Stimulated activated CD4-positive, alpha-beta T cell treated with anti-CD3 and anti-CD28 coated beads, Interleukin-15, amount 100 ng/mL, for 1 hour (primary cell): ENCODE measurements at places on chromosomes 12 and 14.

DNA sequence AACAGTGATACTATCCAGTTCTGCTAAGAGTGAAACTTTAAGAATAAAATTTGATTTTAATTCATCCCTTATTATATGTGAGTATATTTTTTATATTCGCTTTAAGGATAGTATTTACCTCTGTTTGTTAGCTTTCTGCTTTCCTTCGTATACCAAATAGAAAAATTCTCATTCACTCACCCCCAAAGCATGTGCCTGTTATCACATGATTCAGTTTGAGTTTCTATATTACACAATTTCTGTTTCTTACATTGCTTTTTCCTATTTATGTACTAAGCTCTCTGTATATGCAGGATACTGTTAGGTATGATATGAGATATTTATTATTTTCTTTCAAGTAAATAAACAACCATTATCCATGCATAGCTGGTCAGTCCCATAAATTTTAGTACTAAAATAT is 275.2 kb downstream of the FBXL14 start:
- no peak for DNase-seq

DNA sequence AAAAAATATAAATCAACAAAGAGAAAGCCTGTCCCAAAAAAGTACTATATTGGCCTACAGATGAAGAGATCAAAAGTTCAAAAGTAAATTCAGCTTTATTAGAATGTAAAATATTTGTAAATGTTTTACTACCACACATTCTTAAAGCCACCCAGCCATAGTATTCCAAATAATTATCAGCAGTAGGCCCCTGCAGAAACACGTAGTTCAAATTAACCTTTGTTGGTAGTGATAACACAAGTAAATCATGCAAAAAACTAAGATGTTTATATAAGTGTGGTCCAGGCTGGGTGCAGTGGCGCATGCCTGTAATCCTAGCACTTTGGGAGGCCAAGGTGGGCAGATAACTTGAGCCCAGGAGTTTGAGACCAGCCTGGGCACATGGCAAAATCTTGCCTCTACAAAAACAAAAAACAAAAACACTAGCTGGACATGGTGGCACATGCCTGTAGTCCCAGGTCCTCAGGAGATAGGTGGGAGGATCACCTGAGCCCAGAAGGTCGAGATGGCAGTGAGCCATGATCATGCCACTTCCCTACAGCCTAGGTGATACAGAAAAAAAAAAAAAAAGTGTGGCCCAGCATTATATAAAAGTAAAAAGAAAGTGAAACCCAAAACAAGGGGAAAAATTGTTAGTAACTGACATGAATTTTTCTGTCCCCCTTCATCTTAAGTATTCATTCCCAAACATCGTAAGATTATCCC is 17.9 kb downstream of the SPTLC2 start:
- DNase-seq = no peak

- DNase-seq = no peak
Observed at GRCh38 chr14:92451245-92451644, 62.3 kb upstream of the RIN3 start.

DNA sequence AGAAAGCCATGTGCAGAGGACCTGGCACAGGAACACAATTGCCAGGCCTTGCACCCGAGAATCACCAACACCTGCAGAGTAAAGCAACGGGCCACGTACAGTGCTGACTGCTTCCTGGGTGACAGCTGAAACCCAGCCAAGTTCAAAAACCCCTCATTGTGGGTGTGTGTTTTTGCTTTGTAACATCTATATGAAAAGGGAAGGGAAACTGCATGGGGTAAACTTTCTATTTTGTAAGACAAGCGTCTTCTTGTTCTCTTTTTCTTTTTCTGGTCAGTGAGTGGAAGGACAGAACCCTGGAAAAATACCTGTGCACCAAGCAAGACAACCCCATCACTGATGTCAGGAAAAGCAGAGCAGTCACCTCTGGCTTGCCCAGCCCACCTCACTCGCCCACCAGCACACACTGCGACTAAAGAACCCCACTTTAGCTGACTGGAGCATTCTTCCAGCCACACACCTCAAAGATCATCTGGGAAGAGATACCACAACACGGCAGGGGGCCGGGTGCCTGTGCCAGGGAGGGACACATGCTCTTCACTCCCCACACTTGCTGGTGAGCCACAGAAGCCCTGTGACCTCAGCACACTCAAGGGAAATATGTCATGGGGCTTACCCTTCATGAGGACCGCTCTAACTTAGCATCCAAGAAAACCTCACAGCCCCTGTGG is 172.3 kb downstream of the NDUFA12 start:
- DNase-seq = no peak

DNA sequence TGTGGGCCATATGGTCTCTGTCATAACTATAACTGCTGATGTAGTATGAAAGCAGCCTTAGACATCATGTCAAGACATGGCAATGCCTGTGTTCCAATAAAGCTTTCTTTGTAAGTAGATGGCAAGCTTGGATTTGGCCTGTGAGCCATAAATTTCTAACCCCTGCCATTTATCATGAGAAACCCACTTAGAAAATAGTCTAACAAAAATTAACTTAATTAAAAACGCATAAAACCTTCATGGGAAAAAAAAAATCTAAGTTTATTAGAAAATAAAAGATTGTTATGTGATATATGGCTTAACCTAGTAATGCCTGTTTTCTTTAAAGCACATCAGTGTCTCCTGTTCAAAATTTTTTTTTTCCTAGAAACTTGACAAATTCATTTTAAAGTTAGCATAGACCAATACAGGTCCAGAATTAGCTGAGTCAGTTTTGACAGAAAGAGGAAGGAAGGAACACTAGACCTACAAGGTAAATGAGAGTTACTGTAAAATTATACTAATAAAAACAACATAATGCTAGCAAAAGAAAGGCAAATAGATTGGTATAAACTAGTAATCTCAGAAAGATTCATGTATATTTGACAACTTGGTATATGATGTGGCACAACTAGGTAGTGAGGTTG is 68.2 kb downstream of the USP15 start:
- DNase-seq = no peak

- no peak for DNase-seq
Observed at GRCh38 chr14:106309423-106309822, 783.0 kb downstream of the TMEM121 start.

DNA sequence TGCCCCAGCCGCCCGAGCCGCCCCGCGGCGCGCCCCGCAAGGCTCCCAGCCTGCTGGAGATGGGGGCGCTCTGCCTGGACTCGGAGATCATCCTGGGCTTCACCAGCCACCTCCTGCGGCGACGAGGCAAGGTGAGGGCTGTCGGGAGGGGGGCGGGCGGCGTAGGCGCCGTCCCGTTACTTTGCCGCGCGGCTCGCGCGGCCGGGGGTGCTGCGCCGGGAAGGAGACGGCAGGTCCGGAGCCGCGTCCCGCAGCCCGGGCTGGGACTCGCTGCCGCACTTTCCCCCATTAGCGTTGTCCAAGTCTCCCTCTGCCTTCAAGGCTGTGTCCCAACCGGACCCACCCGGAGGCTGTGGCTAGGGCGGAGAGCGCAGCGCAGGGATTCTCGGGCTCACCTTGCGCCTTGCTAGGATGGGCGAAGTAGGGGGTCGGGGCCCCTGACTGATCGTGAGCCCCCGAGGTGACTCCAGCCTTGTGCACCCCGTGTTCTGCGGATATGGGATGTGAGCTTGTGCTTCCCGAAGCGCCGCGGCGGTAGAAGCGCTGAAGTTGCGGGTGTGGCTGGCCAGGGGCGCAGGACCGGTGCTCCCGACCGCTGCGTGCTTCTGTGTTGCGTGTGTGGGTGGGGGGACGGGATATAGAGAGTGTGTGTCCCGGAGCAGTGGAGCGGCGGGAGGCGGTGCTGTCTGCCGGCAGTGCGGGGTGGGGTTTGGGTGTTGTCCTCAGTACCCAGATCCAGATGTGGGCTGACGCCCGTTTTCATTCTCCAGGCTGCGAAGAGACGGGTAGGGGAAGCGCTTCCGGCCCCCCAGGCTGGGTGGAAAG is 1.7 kb upstream of the KIF26A start:
- no peak for DNase-seq

DNA sequence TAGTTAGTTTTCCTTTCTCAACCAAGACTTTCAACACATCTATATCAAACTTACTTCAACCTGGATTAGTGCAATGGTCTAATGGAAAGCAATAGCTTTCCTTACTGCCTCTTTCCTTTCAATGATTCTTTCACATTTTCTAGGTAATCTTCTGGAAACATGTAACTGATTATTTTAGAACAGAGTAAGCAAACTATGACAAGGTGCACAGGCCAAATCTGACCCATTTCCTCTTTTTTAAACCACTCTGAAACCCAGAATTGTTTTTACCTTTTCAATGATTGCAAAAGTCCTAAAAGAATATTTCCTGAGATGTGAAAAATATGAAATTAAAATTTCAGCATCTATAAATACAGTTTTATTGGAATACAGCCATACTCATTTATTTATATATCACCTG is 81.6 kb upstream of the TMTC2 start:
- DNase-seq = no peak

DNA sequence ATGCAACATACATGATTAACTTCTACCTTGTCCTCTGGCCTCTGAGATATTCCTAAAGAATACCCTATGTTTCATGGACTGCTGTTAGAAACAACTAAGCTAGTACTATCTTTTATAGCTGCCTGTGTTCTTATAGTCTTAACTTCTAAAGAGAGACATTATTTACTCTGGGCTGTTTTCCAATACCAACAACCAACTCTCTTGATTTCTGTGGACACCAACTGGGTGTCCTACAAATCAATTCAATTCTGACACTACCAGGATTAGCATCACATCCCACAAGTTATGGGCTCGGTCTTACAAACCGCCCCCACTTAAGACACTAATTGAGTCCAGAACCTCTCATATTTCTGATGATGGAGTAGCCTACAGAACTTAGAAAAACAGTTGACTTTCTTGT is 8.3 kb downstream of the XPOT start:
- no peak for DNase-seq

DNA sequence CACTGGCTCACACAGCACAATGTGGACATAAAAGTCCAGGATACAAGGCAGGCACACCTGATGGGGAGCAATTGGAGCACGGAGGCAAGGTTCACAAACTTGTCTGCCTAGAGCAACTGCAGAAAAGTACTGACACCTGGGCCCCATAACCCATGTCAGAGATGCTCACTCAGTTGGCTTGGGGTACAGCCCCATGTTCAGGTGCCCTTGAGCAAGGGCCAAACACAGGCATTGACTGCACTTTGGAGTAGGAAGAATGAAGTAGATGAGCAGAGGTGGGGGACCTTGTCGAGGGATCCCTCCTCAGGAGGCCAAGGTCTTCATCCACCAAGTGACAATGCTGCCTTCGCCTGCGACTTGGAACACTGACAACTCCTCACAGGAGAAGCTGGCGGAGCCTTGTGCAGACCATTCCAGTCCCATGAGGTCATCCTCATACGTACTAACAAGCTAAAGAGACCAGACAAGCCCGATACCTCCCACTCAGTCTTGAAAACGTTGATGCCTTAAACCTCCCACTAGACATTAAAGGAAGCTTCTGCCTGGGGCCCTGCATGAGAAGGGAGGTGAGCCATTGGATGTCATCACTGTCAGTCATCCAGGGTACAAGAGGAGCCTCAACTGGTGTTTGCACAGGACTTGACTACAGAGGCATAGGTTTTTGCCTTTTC is 42.5 kb upstream of the C14orf180 start:
- DNase-seq = no peak

DNA sequence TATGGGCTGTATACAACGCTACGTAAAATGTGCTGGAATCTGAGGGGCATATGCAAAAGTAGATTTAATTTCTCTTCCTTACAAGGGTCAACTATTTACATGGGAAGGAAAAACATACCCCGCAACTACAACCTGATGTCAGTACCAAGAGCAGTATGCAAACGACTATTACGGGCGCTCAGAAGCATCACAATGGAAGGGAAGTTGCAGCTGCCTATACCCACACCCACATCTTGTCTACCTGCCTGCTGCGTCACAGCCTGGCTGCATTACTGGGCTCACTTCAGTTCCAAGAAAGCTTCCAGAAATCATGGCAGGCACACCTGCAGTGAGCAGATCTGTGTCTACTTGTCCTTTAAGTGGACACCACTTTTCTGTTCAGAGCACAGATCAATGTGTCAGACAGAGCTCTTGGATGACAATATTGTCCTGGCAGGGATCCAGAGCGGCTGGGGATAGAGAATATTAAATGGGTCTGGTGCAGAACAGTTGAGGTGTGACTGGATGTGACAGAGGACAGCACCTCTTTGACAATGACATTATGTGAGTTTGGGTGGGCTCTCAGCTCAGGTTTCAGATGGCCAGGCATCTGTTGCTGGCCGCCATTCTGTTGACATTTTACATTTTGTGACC is 41.5 kb upstream of the GNG2 start:
- DNase-seq = no peak

DNA sequence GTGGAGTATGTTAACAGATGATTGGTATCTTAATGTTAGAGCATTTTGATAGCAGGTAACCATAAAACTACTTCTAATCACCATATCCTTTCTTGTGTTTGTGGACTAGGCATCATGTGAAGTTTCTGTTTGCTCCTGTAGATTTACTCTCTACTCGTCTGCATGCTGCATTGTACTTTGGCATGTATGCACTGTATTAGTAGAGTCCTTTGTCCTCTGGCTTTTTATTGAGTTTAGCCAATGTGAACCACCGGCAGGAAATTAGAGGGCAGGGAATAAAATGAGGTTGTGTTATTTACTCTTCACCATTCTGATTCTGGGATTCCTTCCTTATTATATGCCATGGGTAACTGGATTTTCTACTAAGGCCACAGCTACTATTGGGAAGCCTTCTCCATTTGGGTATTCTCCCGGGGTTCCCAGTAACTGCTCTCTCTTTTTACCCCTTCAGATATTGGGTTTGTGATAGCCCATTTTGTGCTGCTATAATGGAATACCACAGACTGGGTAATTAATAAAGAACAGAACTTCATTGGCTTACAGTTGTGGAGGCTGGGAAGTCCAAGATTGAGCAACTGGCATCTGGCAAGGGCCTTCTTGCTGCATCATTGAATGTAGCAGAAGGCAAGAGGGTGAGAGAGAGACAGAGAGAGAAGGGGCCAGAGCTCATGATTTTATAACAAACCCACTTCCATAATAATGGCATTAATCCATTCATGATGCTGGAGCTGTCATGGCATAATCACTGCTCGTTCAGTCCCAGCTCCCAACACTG is 22.4 kb downstream of the FAM177A1 start:
- no peak for DNase-seq

GRCh38 chr14:53217316-53217994 is 64.3 kb upstream of the DDHD1 start:
- DNase-seq = peak; percentile 49

DNA sequence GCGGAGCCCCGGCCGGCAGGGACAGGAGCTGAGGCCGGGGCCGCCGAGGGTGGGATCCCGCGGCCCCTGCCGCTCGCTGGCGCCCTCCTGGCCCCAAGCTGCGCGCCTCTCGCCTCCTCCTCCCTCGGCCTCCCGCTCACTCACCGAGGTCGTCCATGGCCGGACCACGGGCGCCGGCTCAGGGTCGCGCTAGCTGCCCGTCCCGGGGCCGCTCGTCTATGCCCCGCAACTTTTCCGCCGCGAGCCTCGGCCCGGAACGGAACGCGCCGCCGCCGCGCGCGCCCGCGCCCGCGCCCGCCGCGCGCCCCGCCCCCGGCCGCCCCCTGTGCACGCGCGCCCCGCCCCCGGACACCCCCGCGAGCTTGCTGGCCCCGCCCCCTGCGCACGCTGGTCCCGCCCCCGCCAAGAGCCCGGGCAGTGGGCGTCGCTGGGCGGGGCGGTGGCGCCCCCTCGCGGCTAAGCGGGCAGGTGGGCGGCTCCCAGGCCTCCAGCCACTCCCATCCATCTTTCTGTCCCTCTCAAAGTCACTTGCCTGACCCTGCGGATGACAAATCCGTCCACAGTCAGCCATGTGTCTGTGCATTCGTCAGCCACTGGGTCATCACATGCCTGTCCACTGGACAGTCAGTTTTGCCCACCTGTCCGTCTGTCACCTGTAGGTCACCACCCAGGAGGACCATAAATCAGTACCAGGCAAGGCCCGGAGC is at the start of gene PXN:
PXN (minus strand) TSS at position 258 of the 707 bp plus-strand sequence; CDS start at position 157, 101 bp downstream.
- DNase-seq = peak; percentile 90
